Caki2 (cell line): ENCODE measurements at places on chromosomes 3 and 15.
A peak's percentile ranks its signal among the peaks of the same experiment; 100 is the strongest.

GRCh38 chr3:106376016-106376570 is 507.3 kb upstream of the CBLB start:
- DNase-seq: no peak

DNA sequence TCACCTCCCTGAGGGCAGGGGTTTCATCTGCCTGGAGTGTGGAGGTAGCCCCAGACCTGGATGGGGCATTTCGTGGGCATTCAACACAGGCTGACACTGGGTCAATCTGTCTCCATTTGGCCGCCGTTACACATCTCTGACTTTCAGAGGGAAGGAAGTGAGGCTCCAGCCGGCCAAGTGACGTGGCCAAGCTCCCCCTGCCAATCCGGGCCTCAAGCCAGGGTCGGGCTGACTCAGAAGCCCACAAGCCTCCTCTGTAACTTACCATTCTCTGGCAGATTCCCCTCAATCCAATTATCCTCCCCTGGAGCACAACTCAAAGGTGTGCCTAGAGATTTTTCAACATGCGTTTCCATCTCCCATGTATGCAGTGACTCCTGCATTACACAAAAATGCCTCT is 227.6 kb downstream of the KLF13 start:
- DNase-seq: no peak

DNA sequence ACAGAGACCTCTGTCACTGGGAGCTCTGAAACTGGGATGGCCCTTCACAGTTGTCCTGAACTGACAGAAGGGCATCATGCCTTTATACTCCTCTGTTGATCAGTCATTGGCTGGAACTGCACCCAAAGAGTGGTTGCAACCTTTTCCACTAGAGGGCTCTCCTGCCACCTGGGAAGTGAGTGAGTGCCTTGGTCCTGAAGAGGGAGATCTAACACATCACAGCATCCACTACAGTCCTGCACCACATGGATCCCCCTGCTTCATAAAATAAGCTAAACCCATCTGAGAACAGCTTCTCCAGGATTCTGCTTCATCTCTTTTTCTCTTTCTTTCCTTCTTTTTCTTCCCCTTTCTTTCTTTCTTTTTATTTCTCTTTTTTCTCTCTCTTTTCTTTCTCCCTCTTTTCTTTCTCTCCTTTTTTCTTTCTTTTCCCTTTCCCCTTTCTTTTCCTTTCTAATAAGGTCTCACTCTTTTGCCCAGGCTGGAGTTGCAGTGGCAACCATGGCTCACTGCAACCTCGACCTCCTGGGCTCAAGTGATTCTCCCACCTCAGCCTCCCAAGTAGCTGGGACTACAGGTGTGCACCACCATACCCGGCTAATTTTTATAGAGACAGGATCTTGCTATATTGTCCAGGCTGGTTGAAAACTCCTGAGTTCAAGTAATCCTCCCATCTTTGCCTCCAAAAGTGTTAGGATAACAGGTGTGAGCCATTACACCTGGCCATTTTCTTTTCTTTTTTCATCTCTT is 42.8 kb upstream of the RAF1 start:
- peak; percentile 53 for DNase-seq

- DNase-seq: no peak
These were observed 47.7 kb downstream of the MYO5A start for GRCh38 chr15:52480990-52481389.

GRCh38 chr15:28080386-28080785 is 18.7 kb downstream of the OCA2 start:
- DNase-seq: no peak

- DNase-seq: no peak
These were observed 5.2 kb downstream of the CD200 start for GRCh38 chr3:112338021-112338726.

- DNase-seq: no peak
These were observed 17.6 kb downstream of the SHQ1 start for GRCh38 chr3:72830452-72831223.

GRCh38 chr15:75720787-75721479 is 8.3 kb upstream of the CSPG4 start:
- DNase-seq: peak; percentile 90

- no peak for DNase-seq
These were observed 38.9 kb downstream of the NR2F2 start for GRCh38 chr15:96369351-96369750.

DNA sequence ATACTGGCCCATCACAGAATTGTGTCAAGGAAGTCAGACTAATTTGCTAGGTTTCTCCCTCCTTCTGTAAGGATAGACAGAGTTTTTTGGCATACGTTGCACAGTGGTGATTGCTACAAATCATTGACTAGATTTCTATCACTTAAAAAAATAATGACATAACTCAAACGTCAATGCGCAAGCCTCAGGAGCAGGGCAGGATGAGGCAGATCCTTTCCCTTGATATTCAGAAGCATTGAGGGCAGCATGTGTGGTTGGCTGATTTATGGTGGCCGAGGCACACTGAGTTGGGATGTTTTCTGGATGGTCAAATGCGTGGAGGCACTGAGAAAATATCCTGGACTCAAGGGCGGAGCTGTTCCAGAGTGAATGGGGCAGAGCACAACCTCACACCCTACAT is 14.4 kb downstream of the THSD4 start:
- DNase-seq: peak; percentile 96

DNA sequence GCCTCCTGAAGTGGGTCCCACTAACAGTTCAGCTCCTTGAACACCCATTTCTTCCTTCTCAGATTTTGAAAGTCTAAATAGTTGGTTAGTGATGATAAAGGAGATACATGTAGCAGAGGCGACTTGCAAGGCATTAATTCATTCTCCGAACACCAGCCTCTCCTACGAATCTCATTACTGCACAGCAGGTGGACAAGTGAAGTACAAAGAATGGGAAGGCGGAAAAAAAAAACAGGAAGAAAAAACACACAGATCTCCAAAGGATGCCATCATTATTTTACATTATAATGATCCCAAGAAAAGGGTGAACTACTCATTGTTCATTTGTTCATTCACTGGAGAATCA is 276.5 kb downstream of the MAGI1 start:
- DNase-seq: no peak

DNA sequence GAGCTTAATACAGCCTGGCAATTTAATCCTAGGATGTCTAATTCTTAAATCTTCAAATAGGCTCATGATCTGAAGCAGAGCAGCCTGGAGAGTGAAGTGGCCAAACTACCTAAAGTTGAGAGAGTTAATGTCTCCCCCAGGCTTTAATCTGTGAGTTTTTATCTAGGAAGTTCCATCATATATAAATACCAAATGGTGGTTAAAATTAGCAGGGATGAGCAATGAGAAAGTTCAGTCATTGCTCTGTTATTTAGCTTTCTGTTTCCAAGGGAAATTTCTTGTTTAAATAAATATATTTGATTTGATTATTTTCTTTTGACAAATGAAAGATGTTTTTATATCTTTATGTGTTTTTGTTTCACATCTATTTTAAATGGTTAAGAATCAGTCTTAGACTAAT is 274.4 kb upstream of the UMPS start:
- no peak for DNase-seq

- DNase-seq: no peak
These were observed 15.0 kb downstream of the KLF13 start for GRCh38 chr15:31341496-31342195.

- no peak for DNase-seq
These were observed 21.0 kb downstream of the ZNF385D start for GRCh38 chr3:21729888-21730459.

DNA sequence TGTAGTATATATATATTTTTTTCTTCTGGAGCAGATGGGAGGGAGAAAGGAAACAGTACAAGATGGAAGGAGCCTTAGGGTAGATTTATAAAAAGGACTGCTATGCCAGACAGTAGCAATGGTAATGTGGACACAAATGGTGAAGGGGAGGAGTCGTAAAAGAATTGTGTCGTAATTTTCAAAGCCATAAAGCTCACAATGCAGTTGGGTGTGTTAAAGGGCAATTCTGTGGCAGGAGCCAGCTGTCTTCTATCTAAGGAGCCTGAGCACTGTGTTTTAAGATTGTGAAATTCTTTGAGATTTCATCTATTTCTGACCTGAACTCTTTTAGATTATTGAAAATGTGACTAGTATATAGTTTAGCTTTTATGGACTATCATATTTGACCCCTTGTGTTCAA is 58.9 kb downstream of the CNOT10 start:
- no peak for DNase-seq

DNA sequence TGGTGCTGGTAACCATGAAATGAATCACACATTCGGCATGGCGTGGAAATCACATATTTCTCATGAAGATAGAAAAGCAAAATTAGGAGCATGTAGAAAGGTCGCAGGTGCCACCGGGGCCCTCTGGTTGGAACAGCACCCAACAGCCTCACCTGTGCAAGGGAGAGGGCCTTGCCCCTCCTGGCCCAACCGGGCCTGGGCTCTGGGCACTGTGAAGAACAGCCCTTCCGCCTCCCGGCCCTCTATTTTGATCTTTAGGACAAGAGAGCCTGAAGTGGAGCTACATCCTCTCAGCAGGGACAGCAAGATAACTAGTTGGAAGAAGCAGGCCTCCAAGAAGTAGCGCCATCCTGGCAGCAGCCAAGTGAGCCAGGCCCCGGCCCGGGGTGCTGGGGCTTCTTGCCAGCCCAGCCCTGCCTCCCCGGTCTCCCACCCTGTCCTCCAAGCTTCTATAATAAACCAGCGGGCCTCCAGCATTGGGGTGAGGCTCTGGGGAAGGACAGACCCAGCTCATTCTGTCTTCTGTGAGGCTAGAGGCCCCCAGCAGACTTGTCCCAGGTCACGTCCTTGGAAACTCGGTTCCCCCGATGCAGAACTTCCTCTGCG is 46.1 kb upstream of the FGD5 start:
- DNase-seq: no peak

DNA sequence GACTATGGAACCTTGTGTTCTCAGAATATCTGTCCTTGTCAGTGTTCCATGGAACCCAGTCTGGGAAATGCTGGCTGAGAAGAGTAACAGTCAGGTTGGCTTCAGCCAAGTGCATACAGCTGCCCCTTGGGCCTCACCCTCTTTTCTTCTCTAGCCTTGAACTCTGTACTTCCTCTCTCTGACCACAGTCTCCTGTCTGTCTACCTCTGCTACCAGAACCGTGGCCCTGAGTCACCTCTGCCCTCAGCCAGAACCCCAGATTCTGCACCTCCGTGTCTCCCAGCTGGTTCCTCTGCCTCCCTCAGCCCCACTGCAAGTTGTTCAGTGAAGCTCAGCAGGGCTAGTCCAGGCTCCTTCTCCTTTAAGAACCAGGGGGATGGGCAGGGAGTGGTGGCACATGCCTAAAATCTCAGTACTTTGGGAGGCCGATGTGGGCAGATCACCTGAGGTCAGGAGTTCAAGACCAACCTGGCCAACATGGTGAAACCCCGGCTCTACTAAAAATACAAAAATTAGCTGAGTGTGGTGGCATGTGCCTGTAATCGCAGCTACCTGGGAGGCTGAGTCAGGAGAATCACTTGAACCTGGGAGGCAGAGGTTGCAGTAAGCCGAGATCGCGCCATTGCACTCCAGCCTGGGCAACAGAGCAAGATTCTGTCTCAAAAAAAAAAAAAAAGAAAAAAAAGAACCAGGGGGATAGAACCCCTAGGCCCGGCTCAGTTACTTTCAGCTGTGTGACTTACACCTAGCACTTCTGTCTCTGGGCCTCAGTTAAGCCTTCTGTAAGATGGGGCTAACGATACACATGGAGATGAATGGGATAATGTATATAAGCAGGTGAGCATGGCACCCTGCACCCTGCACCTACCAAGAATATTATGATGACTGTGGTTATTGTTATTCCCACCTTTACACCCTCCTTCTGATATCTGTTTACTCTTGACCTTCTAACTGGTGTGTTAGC is 24.3 kb upstream of the TATDN2 start:
- no peak for DNase-seq

DNA sequence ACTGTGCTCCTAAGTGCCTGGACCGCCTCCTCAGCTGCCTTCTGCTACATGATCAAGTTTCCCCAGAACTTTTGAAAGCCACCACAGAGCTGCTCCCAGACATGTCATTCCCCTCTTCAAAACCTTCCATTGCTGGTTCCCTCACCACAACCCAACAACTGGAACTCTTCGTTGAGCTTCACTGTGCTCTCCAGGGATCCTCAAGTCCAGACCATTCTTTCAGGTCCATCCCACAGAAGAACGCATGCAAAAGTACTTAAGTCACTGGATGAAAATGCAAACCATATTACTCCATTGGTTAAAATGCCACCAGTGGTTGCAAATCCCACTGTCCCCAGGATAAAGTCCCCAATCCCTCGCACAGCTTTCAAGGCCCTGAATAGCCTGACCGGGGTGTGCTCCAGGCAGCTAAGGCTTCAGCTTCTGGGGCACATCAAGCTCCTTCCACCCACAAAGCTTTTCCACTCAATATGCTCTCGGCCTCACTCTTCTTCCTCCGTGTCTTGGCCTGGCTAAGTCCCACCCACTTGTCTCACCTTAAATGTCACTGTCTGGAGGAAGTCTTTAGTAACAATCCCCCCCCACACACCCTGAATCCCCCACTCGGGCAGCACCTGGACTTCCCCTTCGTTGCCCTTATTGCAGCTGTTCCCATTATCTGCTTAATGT is 84.8 kb downstream of the XXYLT1 start:
- DNase-seq: no peak

GRCh38 chr3:30333903-30334302 is 272.5 kb upstream of the TGFBR2 start:
- no peak for DNase-seq

DNA sequence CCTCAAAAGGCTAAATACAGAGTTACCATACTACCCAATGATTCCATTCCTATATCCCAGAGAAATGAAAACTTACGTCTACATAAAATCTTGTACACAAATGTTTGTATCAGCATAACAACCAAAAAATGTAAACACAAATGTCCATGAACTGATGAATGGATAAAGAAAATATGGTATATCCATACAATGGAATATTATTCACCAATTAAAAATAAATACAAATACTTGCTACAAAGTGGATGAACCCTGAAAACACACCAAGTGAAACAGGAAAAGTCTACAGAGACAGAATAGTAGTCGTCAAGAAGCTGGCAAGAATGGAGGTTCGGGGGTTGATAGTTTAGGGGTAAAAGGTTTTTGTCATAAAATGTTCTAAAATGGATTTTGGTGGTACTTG is 54.0 kb upstream of the ANKRD28 start:
- no peak for DNase-seq

DNA sequence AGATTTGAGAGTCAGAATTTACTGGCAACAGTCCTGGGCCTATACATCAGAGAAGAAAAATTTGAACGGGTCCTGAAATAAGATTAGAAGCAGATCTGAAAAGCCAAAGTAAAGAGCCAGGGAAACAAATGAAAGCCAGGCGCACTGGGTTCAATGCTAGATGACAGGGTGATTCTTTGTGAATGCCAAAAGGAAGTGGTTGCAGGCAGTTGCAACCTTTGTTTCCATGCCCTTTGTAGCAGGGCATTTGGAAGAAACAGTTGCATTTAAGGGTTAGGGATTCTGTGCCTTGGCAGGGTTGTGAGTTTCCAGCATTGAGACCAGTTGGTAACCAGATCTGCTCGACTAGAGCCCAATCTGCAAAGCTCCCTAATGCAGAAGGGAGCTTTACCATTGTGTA is 36.4 kb upstream of the MTHFS start:
- DNase-seq: no peak

DNA sequence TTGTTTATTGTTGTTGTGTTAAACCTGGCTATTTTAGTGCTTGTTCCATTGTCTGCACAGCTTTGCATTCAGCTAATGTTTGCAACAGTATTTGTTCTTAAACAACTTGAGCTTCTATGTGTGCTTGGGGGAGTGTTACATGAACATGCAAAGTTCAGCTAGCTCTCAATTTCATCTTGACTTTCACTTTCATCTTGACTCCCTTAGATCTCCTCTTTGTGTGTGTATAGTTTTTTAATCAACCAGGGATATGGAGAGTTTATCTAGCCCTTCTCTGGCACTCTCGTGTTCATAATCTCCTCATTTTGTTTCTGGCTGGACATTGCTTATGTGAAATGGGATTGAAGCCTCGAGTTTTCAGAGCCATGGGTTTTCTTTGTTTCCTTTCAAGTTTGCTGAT is 212.4 kb upstream of the ZBTB20 start:
- DNase-seq: no peak
